GM23248 (cell line): ENCODE measurements at places on chromosomes 16 and 17. TPM values are rescaled to one million over a fixed set of nuclear protein-coding genes. Genes with fewer than 3 reads are reported as not detected.

- DNase-seq: no peak
Measured at GRCh38 chr16:54690306-54690705, 240.4 kb upstream of the IRX5 start.

- DNase-seq: no peak
Measured at GRCh38 chr17:30421592-30421991, 42.9 kb downstream of the CPD start.

DNA sequence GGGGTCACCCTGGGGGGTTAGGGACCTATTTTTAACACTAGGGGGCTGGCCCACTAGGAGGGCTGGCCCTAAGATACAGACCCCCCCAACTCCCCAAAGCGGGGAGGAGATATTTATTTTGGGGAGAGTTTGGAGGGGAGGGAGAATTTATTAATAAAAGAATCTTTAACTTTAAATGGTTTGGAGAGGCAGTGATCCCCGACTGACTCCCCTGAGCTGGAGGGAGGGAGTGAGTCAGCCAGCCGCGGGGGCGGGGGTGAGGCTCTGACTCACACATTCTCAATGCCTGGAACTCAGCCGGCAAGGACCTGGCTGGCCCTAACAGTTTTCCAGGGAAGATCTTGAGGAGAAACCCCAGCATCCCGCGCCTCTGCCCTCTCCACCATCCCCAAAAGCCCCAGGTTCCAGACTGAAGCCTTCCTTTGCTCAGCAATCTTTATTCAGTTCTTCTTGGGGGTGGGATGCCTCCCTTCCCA lies 1.5 kb downstream of the HCFC1R1 start:
- peak; percentile 98 for DNase-seq

Gene RNF112
- 7.8 and 9.1 TPM in 2 replicates for total RNA-seq

Gene PIK3R5
- 0.11 TPM in 1 of 2 replicates, not detected in the other for total RNA-seq

Gene XAF1
- 21.5 and 24.4 TPM in 2 replicates for total RNA-seq
